ENCODE measurements at places on chromosomes 3 and 15. TPM values are rescaled to one million over a fixed set of nuclear protein-coding genes. Genes with fewer than 3 reads are reported as not detected.

Gene FES
- 30.7 TPM for total RNA-seq

Gene CXCR6
- not detected for total RNA-seq

Gene DNAH12
- under 0.01 TPM for total RNA-seq

Gene GOLGA8Q
- 2.8 TPM for total RNA-seq

Gene COL6A6
- total RNA-seq: 22.8 TPM

Gene EBLN2
- total RNA-seq: 3.3 TPM

Gene ACOX2
- total RNA-seq: 28.2 TPM

Gene BFSP2
- total RNA-seq: not detected

Data from bronchial smooth muscle cell (primary cell).